Left ventricle myocardium inferior (tissue), 1 donor: ENCODE measurements at places on chromosomes 7 and 10. TPM values are rescaled to one million over a fixed set of nuclear protein-coding genes. Genes with fewer than 3 reads are reported as not detected.
A peak's percentile ranks its signal among the peaks of the same experiment; 100 is the strongest.

DNA sequence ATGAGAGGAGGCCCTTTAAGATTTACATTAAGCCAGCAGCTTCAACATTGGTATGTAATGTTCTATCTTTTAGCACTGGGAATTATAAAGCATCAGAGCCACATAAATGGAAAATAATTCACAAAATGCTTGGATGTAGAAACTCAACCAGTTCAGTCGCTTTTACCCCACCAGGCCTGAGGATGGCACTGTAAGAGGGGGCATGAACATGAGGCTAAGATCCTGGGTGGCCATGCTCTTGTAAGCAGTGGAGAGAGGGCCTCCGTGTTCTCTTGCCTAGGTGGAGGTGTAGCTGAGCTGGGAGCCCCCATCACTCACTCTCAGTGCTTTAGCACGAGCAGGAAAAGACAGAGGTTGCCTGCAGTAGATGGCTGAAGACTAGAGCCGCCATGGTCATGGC lies 238.8 kb downstream of the FANK1 start:
- no peak for DNase-seq

GRCh38 chr10:120005207-120006201 lies 113.0 kb downstream of the SEC23IP start:
- no peak for DNase-seq

DNA sequence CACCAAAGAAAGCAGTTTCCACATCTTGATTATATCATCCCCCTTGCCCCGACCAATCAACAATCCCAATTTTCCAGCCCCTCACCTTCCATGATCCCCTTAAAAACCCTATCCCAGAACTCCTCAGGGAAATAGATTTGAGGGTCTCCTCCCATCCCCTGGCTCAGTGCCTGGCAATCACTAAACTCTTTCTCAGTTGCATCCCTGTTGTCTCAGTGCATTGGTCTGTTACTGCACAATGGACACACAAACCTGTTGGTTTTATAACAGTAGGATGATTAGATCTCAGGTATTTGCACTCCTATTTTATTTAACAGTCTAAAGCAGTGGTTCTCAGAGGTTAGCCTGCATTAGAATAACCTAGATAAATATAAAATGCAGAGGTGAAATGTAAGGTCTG lies 45.2 kb upstream of the RELN start:
- DNase-seq = no peak

DNA sequence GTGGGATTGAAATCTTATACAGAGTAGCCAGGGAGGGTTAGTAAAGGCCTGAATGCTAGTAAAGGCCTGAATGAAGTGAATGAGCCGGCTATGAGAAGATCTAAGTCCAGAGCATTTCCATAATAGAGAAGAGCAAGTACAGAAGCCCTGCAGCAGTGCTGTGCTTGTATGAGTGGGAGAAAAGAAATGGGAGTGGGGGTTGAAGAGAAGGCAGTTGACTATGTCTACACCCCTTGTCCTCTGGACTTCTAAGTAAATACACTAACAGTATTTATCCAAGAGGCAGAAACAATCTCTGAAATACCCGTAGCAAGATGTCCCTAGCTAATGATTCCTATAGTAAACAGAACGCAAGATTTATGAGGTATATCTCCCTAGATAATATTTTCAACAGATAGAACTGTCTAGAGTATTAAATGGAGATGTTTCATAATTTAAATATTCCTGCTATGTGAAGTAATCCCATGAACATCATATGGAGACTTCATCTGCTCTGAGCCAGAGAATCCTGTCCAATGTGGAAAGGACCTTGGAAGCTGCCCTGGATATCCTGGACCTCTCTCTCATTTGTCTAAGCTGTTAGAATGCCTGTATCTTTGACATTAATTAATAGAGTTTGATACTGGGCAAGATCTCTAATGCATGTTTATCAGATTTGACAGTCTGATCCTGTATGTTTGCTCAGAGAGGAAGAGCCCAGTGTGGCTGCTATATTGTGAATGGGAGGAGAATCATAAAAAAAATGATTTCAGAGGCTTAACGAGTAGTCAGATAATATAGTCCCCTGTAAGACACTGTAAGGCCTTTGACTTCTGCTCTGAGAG lies 171.6 kb downstream of the LRRN3 start:
- DNase-seq = no peak

ACHE gene
- total RNA-seq = 0.49 TPM

SPDYE1 gene
- total RNA-seq = not detected

STAMBPL1 gene
- 2.5 TPM for total RNA-seq

GRCh38 chr7:94145602-94146001 lies 141.4 kb upstream of the BET1 start:
- no peak for DNase-seq

- no peak for DNase-seq
Measured at GRCh38 chr10:69426376-69426727, 9.6 kb upstream of the TACR2 start.

GRCh38 chr7:17601921-17602320 lies 303.5 kb downstream of the AHR start:
- DNase-seq = no peak

AGAP5 gene
- total RNA-seq = 3.3 TPM

ZNF488 gene
- total RNA-seq = 0.05 TPM

TUBB8 gene
- not detected for total RNA-seq

GRCh38 chr10:118488710-118489497 lies 106.5 kb downstream of the PRLHR start:
- DNase-seq = no peak

DNA sequence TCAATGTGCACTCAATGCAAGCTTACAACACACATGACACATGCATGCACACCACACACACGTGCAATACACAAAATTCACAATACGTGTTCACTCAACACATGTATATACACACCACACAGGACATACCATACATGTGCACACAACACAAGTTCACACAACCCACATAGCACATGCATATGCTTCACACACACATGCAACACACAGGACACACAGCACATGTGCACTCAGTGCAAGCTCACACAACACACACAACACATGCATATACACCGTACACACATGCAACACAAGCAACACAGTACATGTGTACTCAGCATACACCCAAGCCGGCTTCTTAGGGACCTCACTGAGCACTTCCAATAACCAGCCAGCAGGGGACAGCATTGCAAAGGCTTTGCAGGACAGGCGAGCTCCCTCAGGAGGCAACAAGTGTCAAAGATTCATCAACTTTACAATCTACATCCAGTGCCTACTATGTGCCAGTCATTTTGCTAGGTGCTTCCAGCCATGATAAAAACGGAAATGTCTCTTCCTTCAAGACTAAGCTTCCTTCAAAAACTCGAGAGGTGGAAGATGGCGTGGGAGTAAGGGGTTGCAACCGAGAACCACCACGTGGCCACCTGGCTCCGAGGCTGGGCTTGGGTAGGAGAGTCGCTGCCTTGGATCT lies 61.1 kb downstream of the JCAD start:
- DNase-seq = peak; percentile 73

GRCh38 chr10:107497024-107497423 lies 332.5 kb upstream of the SORCS1 start:
- DNase-seq = no peak

WIPF3 gene
- total RNA-seq = 8.0 TPM

UCMA gene
- total RNA-seq = not detected

GRCh38 chr10:6951732-6952131 lies 371.7 kb upstream of the PRKCQ start:
- no peak for DNase-seq

- DNase-seq = peak; percentile 7
Measured at GRCh38 chr7:151795168-151795811, 81.6 kb downstream of the PRKAG2 start.

COL13A1 gene
- 2.5 TPM for total RNA-seq

- DNase-seq = no peak
Measured at GRCh38 chr7:6307762-6308161, 35.3 kb upstream of the CYTH3 start.

DNA sequence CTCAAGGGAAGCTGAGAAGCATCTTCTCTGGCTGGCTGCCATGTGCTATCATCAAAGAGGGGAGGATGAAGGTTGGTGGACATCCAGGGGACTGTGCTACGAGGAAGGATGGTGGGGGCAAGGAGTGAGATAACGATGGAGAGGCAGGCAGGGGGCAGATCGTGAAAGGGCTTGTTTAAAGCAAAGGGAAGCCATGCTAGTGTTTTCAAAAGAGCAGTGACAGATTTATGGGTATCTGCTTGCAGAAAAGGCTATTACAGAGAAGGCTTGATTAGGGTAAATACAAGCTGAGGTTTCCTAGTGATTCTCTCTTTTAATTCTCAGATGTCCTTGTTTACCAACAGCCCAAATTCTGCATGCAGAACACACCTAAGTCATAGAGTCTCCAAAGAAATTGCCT lies 88.9 kb upstream of the MKX start:
- DNase-seq = no peak

DNA sequence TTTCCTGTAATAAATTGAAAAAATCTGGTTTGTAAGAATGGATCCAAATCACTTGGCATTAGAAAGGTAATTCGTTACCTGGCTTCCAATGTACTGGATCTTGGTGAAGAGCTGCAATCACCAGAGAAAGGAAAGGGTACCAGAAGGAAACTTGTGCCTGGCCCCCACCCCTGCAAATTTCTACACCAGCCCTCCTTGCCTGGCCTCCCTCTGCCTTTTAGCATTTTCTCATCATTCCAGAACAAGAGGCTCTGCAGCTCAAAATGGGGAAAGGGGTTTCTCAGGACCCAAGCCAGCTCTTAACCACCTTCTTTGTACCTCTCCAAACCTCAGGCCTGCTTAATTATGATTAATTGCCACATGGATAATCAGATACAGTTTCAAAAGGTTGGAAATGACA lies 612.8 kb upstream of the MGMT start:
- no peak for DNase-seq

DNA sequence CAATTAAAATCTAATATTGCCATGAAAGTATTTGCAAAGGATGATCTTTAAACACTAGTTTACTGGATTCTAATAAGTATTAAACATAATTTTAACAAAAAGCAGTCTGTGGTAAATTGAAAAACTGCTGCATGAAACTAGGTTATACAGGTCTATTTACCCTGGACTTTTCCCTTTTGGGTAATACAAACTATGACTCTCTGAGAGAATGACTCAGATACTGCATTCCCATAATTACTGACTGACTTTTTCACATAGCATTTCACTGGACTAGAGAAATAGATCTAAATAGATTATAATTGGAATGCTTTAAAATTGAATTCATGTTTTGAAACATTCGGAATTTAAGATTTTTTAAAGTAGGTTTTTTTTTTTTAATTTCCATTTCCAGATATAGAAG lies 395.7 kb downstream of the THSD7A start:
- no peak for DNase-seq

DNA sequence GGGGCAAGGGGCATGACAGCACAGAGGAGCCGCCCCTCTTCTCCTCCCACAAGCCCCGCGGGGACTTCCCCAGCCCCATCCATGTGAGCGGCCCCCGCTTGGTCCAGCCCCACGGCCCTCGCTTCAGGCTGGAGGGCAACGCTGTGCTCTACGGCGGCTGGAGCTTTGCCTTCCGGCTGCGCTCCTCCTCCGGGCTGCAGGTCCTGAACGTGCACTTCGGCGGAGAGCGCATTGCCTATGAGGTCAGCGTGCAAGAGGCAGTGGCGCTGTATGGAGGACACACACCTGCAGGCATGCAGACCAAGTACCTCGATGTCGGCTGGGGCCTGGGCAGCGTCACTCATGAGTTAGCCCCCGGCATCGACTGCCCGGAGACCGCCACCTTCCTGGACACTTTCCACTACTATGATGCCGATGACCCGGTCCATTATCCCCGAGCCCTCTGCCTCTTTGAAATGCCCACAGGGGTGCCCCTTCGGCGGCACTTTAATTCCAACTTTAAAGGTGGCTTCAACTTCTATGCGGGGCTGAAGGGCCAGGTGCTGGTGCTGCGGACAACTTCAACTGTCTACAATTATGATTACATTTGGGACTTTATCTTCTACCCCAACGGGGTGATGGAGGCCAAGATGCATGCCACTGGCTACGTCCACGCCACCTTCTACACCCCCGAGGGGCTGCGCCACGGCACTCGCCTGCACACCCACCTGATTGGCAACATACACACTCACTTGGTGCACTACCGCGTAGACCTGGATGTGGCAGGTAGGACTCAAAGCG lies 5.1 kb downstream of the AOC1 start:
- no peak for DNase-seq

SLC13A1 gene
- total RNA-seq = not detected

- no peak for DNase-seq
Measured at GRCh38 chr7:148835854-148836253, 48.2 kb downstream of the EZH2 start.

- peak; percentile 23 for DNase-seq
Measured at GRCh38 chr10:28326516-28327490, 23.9 kb upstream of the MPP7 start.

GRCh38 chr7:27917119-27917518 lies 177.2 kb downstream of the TAX1BP1 start:
- DNase-seq = no peak

DNA sequence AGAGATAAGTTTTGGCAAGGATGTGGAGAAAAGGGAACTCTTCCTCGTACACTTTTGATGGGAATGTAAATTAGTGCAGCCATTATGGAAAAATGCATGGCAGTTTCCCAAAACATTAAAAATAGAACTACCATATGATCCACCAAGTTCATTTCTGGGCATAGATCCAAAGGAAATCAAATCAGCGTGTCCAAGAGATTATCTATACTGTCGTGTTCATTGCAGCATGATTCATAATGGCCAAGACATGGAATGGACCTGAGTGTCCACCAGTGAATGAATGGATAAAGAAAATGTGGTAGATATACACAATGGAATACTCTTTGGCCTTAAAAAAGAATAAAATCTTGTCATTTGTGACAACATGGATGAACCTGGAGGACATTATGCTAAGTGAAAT lies 70.3 kb upstream of the RSU1 start:
- no peak for DNase-seq

- no peak for DNase-seq
Measured at GRCh38 chr7:8939446-8939845, 506.0 kb downstream of the NXPH1 start.

DNA sequence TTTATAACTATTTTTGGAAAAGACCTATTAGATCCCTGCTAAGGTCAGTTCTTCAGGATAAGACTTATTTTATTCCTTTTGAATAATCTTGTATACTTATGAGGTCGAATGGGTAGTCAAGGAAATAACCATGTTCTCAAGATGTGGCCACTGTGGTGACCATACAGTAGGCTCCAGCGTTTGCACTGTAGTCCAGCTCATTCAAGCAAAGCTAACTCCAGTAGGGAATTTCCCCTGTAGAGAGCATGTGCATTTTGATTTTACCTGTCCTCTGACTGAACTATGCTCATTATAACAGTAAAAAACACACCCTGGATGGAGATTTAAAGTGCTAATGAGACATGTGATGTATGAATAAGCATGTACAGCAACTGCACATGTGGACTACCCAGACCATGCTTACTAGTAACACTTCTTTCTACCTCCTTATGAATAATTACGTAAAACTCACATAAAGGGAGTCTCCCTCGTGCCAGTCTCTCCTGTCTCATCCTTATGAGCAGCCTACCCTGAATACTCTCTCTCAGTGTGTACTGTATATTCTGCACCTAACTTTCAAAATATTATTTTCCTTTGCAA lies 32.4 kb upstream of the SEMA3E start:
- DNase-seq = no peak

DNA sequence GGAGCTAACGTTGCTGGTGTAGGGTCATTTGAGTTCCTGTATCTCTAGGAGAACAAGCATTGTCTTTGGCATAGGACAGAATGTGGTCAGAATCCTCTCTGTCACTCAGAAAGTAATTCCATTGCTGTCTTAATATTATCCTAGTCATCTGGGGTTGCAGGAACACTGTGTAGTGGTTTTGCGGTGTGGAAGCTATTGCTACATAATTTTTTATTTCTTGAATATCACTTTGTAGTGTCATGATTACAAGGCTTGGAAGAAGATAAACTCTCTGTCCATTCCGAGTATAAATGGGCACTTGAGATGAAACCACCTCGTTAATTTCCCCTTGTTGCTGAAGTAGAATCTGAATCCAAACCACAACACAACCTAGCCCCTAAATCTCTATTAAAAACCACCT lies 919.2 kb downstream of the LRMDA start:
- no peak for DNase-seq
